ENCODE measurements at places on chromosomes 2 and 18.

- DNase-seq, result no peak
Measured at GRCh38 chr18:36867056-36867455, 38.1 kb downstream of the KIAA1328 start.

DNA sequence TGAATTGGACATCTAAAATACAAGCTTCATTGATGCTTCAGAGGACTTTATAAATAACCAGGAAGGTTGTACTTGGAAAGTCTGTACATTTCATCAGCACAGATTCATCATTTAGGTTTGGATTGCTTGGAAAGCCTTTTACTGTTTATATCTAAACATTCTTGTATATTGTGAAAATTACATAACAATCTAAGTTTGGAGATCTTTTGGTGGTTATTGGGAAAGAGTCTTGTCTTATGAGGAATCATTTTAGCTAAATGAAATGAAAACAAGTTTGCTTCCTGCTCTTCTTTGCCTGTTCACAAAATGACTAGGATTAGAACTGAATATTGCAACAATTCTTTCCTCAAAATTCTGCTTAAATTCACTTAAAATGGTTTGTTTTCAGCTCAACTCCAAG lies 79.3 kb downstream of the ABI2 start:
- DNase-seq, result no peak

DNA sequence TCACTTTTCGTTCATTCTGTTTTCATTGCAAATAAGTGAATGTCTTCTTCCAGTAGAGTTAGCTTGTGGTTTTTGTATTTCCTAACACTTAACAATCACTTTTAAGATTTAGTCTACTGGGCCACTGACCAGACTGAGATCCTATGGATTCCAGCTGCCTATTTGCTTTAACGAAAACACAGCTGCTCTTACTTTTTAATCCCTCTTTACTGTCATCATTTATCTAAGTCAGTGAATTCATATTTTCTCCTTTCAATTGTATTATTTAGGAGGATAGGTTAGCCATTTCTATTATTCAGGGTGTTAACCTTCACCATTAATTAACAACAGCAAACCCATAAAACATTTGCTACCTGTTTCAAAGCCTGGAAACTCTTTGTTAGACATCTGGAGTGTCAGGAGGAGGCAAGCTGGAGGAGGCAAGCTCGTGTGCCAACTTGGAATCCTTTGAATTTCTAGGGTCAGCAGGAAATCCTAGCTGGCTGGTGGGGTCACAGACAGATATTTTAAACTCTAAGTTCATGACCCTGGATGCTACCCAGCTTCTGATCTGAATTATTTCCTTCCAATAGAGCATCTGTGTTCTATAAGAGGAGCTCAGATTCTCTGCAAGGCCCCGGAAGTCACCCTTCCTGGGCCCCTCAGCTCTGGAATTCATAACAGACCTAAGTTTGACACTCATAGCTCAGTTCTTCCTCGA lies 385.3 kb downstream of the RBM43 start:
- no peak for DNase-seq

- DNase-seq, result no peak
Measured at GRCh38 chr18:26406854-26407517, 141.4 kb downstream of the KCTD1 start.

DNA sequence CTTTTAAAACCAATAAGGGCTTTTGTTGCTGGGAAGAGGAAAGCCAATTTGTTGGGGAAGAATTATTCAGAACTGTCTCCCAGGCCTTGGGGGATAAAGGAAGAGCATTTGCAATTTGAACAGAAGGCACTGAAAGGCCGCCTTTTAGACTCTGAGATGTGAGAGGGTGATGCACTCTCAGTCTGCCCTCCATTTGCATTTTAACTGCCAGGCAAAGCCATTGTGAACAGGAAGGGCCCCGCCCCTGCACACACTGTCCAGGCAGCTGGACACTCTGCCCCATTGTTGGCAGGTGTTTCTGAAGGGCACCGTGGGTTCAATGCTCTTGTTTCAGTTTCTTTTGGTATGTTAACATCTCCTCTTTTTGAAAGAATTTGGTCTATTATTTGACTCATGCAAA lies 169.5 kb upstream of the COPS8 start:
- no peak for DNase-seq

- DNase-seq, result no peak
Measured at GRCh38 chr18:29181151-29181901, 1004.4 kb upstream of the CDH2 start.

DNA sequence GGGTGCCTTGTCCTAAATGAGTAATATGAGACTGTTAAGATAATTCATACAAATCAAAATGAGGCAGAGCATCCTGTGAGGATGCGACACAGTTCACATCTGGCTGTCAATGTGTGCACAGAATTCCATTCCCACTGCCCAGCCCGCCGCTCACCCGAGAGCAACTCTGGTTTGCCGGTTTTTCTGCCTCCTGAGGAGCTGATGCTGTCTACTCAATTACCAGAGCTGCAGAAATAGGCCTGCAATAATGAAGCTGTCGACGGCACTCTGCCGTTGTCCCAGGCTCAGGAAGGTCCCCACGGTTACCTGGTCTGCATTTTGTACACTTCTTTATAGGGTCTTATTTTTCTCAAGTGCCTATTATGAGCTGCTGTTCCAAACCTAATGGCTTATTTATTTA lies 55.7 kb upstream of the LYPD1 start:
- DNase-seq, result no peak

DNA sequence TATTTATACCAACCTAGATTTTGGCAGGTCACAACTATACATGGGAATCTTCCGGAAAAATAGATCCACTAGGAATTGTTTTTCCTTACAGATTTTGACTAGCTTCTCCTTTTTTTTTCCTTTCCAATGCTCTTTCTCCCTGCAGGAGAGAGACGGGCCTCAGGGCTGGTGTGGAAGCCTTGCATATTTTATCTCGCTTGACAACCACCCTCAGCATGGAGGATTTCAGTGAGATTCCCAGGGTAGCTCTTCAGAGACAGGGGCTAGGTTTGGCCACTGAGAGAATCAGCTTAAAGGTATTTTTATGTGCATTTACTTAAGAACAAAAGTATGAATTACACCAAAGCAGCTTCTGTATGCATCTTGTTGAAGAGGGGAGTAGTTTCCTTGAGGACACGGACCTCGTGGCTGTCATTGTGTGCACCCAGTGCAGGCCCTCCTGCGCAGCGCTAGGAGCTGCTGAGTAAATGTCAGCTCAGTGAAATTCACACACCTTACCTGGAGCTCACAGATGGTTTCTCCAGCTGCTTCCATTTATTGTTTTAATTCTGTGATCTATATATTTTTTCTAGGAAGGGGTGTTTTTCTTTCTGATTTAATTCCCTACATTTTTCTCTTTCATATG lies 54.4 kb downstream of the TRAPPC12 start:
- no peak for DNase-seq

DNA sequence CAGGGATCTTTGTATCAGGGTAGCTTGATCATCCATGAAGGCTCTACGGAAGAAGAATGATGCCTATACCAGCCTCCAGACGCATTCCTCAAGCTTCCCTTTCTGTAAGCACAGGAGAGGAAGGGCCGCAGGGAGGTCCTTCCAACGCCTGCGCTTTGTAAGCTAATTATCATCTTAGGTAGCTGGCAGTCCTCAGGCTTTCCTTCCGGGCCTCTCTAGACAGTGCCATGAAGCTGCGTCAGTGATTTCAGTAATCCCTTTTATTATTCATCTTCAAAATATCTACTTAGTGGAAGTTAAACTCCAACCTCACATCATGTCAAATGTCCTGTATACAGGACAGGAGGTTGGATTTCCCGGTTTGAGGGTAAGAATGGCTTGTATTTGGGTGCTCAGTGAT lies 92.3 kb downstream of the ETAA1 start:
- DNase-seq, result no peak

- DNase-seq, result peak; percentile 24
Measured at GRCh38 chr18:2985628-2986027, 27.3 kb downstream of the LPIN2 start.

DNA sequence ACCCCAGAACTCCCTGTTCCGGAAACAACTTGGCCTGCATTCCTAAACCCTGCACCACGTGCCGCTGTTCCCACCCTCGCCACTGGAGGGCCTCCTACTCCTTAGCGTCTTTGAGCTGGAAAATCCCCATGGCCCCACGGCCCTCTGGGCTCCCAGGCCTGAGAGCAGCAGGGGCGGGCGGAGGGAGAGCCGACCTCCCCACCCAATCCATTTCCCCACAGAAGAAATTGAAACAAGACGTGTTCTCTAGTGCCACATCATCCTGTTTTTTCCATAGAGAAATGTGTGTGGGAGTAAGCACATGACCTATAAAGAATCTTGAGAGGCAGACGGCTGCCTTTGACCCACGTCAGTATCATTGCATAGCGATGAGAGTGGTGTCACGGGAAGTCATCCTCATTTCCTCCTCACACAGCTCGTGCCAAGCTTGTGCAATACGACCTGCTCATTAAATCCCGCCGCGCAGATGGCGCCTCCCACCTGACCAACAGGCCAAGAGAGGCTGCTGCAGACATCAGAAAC lies 79.2 kb downstream of the LAMA1 start:
- DNase-seq, result no peak

GRCh38 chr2:24313744-24314632 lies 46.3 kb downstream of the ITSN2 start:
- no peak for DNase-seq

DNA sequence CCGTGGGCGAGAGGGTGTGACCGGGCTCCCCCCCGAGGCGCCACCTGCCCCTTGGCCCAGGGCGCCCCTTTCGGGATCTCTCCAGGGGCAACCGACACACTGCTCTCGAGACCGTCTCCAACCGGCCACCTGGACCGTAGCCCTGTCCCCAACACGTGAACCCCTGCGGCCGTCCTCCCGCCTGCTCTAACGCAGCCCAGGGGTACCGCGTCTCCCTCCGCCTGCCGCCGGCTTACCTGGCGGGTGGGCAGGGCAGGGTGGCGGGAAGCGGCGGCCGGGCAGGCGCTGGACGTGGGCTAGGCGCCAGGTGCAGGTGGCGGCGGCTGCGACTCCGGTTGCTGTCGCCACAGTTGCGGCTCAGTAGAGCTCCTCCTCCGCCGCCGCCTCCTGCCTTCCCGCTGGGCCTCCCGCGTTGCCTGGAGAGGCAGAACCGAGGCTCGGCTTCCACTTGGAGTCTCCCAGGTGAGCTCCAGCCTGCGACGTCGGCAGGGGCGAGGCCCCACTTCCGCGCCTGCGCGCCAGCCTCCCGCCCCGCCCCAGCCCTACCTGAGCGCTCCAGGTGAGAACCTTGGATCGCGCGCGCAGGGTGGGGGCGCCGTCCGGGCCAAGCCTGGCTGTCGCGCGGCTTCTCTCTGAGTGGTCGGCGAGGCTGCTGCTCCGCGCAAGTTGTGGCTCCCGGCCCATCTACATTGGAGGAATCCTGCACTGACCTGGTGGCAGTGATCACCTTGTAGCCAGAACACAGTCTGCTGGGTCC lies at the start of gene GALNT3:
GALNT3 (minus strand) TSS at position 469 of the 757 bp plus-strand sequence. CDS start 23,547 bp downstream, outside the sequence.
- peak; percentile 58 for DNase-seq

- no peak for DNase-seq
Measured at GRCh38 chr2:216559625-216560156, 61.0 kb downstream of the RPL37A start.

DNA sequence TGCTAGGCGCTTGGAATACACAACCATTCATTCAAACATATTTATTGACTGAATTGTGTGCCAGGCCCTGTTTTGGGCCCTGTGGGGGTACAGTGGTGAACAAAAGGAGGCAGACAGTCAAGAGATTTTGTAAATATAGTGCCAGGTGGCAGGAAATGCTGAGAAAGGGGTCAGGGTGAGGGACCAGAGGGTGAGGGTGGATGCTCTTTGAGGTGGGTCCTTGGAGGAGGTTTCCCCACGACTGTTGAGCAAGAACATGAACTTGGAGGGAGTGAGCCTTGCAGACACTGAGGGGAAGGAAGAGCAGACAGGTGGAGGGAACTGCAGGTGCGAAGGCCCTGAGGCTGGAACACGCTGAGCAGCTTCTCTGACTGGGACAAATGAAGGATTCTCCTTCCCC lies 40.7 kb downstream of the ODC1 start:
- no peak for DNase-seq

DNA sequence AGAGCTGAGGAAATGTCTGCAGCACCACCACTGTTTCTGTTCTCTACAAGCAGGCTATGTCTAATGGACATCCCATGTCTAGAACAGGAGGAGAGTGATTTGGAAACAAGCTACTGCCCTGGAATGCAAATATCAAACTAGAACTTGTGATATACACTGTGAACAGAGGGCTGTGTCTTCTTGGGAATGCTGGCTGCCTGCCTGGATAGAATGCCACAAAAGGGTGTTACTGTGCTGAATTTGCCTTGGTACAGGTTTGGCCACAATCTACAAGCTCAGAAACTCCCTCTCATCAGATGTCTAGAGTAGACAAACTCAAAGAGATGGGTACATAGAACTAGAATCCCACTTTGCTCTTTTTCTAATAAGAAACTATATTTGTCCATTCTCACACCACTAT lies 170.5 kb downstream of the NYAP2 start:
- no peak for DNase-seq

- no peak for DNase-seq
Measured at GRCh38 chr2:187358531-187358930, 89.5 kb downstream of the CALCRL start.

GRCh38 chr18:59802031-59802430 lies 97.8 kb upstream of the PMAIP1 start:
- DNase-seq, result peak; percentile 14

DNA sequence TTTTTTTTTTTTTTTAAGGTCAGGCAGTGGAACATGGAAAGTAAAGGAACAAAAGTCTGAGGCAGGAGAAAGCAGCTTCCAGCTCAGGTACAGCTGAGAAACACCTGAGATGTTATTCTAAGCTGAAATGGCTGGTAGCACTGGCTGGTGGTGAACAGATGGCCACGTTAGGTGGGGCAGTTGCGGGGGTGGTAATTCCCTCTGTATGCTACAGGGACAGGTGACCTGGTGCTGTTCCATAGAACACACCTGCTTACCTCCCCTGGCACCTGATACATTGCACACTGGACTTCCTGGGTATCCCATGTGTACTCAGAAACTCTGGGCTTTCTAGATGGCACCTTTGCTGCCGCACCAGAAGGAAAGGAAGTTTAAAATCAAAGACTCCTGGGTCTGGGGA lies 333.3 kb downstream of the SLC8A1 start:
- DNase-seq, result no peak

- no peak for DNase-seq
Measured at GRCh38 chr2:36476411-36476810, 120.8 kb downstream of the CRIM1 start.

DNA sequence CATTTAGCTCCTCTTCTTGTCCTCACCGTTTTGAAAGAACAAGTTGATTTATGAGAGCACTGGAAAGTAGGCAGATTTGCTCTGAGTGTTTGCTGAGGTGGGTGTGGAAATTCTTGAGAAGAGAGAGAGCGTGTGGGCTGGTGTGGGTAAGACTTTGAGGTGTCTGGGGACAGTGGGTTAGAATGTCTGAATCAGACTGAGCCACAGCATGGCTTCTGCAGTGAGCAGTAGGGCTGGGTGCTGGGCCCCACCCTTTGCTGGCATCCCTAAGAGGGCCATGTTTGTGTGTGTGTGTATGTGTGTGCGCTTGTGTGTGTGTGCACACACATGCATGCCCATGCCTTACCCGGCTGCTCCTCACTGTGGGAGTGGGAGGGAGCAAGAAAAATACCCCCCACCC lies 63.7 kb downstream of the COPS8 start:
- no peak for DNase-seq

GRCh38 chr2:209687323-209687969 lies 84.2 kb upstream of the UNC80 start:
- no peak for DNase-seq

All from CD4-positive, alpha-beta T cell treated with Interferon alpha-2 for 1 hour (primary cell).